ENCODE measurements at places on chromosomes 2 and 18. TPM values are rescaled to one million over a fixed set of nuclear protein-coding genes. Genes with fewer than 3 reads are reported as not detected.

ZNF516 gene
- 14.3 TPM for total RNA-seq

AQP12A gene
- not detected for total RNA-seq

RMND5A gene
- 59.9 TPM for total RNA-seq

GRCh38 chr2:204005940-204006721 lies 69.6 kb downstream of the ICOS start:
- H3K36me3 ChIP-seq: no peaks in the 10 kb centered on the region
- no peaks in the 10 kb centered on the region for H3K4me1 ChIP-seq
- DNase-seq: no peak
- no peaks in the 10 kb centered on the region for H3K27me3 ChIP-seq

DNA sequence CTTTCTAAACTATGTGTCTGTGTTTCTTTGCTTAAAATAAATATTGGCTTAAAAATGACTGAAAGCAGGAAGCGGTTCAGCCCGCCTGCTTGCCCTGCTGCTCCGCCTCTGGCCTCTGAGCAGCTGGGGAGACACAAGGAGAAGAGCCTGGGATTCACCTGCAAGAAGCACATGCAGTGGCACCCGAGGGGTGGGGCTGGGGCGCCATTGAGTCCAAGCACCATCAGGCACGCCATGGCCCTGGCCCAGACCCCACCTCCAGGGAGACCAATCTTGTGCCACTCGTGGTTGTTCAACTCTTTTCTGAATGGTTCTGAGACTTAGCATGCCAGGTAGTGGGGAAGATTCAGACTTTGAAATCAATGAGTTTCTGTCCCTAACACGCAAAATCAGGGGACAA lies 495.5 kb upstream of the MYT1L start:
- H3K27me3 ChIP-seq: no peaks in the 10 kb centered on the region
- H3K27ac ChIP-seq: no peak overlapping the region
- no peaks in the 10 kb centered on the region for H3K36me3 ChIP-seq
- no peak for DNase-seq

DNA sequence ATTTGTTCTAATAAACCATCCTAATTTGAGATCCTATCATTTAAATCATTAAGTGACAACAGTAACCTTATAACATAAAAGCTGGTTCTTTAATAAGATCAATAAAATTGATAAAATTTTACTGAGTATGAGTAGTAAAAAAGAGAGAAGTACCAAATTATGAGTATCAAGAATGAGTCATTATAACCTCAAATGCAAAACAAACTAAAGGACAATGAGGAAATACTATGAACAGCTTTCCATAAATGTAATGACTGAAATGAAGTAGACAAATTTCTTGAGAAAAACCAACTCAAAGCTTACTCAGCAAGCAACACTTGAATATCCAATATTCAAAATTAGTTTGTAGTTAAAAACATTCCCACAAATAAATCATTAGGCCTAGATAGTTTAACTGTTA lies 433.0 kb downstream of the ZEB2 start:
- H3K4me3 ChIP-seq: no peak overlapping the region
- no peak for DNase-seq
- H3K36me3 ChIP-seq: no peaks in the 10 kb centered on the region
- no peak overlapping the region for H3K27ac ChIP-seq
- no peaks in the 10 kb centered on the region for H3K27me3 ChIP-seq

DNA sequence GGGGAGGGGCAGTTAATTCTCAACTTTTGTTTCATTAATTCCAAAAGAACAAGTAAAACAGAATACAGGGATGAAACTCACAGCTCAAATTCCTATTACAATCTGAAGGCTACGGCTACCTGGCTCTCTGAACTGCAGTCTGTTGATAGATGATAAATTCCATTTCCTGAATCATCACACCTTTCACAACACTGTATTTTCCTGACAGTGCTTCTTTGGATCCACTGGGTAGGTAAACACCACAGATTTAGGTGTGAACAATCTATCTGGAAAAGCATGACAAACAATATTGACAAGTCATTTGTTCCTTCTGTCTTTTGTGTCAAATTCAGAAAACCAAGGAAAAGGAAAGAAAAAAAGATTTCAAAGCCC lies 843.2 kb downstream of the LRRTM4 start:
- no peak overlapping the region for H3K27ac ChIP-seq
- H3K36me3 ChIP-seq: no peaks in the 10 kb centered on the region
- no peak for DNase-seq
- no peaks in the 10 kb centered on the region for H3K4me1 ChIP-seq

GRCh38 chr2:74921236-74921736 lies 37.2 kb upstream of the POLE4 start:
- peaks cover 27% of the 10 kb centered on the region for H3K4me1 ChIP-seq
- H3K36me3 ChIP-seq: no peaks in the 10 kb centered on the region
- H3K27me3 ChIP-seq: no peaks in the 10 kb centered on the region
- no peak overlapping the region for H3K4me3 ChIP-seq
- no peak for DNase-seq
- no peak overlapping the region for H3K27ac ChIP-seq

GRCh38 chr2:9498210-9498609 lies 23.9 kb downstream of the IAH1 start:
- no peak overlapping the region for H3K4me3 ChIP-seq
- H3K4me1 ChIP-seq: no peaks in the 10 kb centered on the region

- no peak overlapping the region for H3K27ac ChIP-seq
- no peak overlapping the region for H3K4me3 ChIP-seq
- H3K36me3 ChIP-seq: no peaks in the 10 kb centered on the region
- no peak for DNase-seq
Measured at GRCh38 chr2:239232195-239232578, 168.6 kb downstream of the HDAC4 start.
